ENCODE measurements at places on chromosomes 1 and 21. TPM values are rescaled to one million over a fixed set of nuclear protein-coding genes. Genes with fewer than 3 reads are reported as not detected.

Gene PAPPA2
- 2.8 TPM for total RNA-seq

Gene FRRS1
- total RNA-seq = 77.8 TPM

Gene ASH1L
- 34.3 TPM for total RNA-seq

Gene SLC9C2
- not detected for total RNA-seq

Gene OPRD1
- not detected for total RNA-seq

Gene AVPR1B
- not detected for total RNA-seq

Gene TMEM51
- total RNA-seq = 2.8 TPM

Gene MRTO4
- 10.0 TPM for total RNA-seq

Gene FABP3
- 94.9 TPM for total RNA-seq

Gene S100A7
- total RNA-seq = not detected

Gene CRYBG2
- under 0.01 TPM for total RNA-seq

Gene S100A3
- 9.6 TPM for total RNA-seq

Gene ZNF683
- total RNA-seq = not detected

Gene NEXN
- total RNA-seq = 9.1 TPM

Gene CDCP2
- total RNA-seq = not detected

Gene RHOU
- 0.17 TPM for total RNA-seq

Gene PDZK1IP1
- not detected for total RNA-seq

Gene SYNC
- total RNA-seq = 108 TPM

Gene HES5
- not detected for total RNA-seq

Gene TNFRSF8
- total RNA-seq = not detected

Gene S100A6
- total RNA-seq = 5,808 TPM

Gene MGST3
- total RNA-seq = 246 TPM

Gene RGS5
- 5.6 TPM for total RNA-seq

Gene PAQR6
- 0.60 TPM for total RNA-seq

Gene RUNX1
- total RNA-seq = 12.8 TPM

Gene CFHR5
- not detected for total RNA-seq

Gene KRTAP19-3
- not detected for total RNA-seq

Gene SLFNL1
- total RNA-seq = 0.60 TPM

Gene DIP2A
- total RNA-seq = 22.4 TPM

Gene WNT3A
- not detected for total RNA-seq
